ENCODE measurements at places on chromosomes 3 and 15.
A peak's percentile ranks its signal among the peaks of the same experiment; 100 is the strongest.

DNA sequence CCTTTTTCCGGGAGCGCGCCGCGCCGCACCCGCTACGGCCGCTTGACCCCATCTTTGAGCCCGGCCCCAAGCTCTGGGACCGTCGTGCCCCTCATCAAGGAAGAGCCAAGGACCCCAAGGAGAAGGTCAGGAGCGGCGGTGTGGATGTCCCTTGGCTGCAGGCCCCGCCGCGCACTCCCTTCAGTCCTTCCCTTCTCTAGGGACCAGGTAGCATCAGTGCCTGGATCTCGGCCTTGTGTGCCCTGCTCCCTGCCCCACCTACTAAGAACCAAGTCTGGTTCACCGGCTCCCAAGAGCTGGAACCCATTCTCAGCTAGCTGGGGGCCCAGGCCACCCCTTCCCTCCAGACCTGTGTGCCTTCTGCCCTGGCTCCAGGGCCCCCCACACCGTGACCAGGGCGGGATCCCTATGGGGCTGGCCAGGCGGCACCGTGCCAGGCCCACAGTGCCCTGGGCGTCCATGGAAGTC is 69.3 kb upstream of the CGNL1 start:
- DNase-seq = no peak

- DNase-seq = no peak
These were observed 8.5 kb upstream of the PIAS1 start for GRCh38 chr15:68045289-68046265.

DNA sequence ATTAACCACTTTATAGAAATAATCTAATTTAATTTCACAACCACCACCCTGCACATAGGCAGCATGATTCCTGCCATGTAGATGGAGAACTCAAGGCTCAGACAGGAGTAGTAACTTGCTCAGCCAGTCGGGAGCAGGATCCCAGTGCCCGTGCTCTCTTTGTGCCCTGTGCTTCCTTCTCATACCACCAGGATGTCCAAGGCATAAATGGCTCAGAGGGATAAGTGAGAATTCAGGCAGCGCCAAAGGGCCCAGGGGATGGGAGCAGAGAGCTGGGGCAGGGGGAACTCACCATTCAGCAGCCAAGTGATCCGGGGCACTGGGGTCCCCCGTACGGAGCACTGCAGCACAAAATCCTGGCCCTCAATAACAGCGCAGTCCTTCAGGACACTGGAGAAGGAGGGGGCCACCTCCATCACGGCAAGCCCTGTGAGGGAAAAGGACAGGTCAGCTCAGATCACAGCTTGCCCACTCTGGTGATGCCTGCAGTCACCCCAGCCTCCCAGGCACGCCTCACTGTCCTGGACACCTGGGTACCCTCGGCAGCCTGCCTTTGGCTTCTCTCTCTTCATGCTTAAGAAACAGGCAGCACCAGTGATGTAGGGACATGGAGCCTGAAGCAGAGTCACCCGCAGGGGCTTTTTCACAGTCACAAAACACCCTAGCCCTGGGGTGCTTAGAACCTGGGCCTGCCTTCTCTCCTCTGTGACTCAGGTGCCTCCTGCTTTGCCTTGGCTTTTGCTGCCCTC is 141.0 kb upstream of the HACD2 start:
- peak; percentile 21 for DNase-seq

GRCh38 chr15:85727068-85727467 is 67.7 kb downstream of the KLHL25 start:
- no peak for DNase-seq

DNA sequence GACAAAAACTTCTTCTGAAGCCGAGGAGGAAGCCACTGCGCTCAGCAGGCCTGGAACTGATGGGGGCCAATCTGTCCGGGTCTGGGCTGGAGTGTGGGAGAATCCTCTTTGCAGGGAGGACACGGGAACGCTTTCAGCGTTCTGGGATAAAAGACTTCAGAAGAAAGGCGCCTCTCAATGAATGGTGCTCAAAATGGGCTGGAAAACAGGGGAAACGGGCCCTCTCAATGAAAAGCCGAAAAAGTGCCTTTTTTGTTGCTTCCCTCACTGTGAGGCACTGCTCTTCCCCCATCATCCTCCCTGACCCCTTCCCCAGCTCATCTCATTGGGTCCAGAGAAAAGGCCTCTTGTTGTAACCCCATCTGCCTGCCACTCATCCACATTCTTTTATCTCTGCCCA is 119.5 kb upstream of the LRIG1 start:
- DNase-seq = no peak

- DNase-seq = no peak
These were observed 26.9 kb downstream of the GTF2E1 start for GRCh38 chr3:120769436-120769835.

Measured in ACHN (cell line).